Activated CD4-positive, alpha-beta T cell treated with anti-CD3 and anti-CD28 coated beads, Interleukin-2, amount 50 U/mL, for 1 hour (primary cell): ENCODE measurements at places on chromosomes 11 and 22.

- DNase-seq, result no peak
Measured at GRCh38 chr11:7272373-7272772, 20.7 kb downstream of the SYT9 start.

- DNase-seq, result no peak
Measured at GRCh38 chr11:11582011-11582701, 39.6 kb downstream of the GALNT18 start.

GRCh38 chr11:78935398-78936068 is 360.9 kb upstream of the NARS2 start:
- no peak for DNase-seq

DNA sequence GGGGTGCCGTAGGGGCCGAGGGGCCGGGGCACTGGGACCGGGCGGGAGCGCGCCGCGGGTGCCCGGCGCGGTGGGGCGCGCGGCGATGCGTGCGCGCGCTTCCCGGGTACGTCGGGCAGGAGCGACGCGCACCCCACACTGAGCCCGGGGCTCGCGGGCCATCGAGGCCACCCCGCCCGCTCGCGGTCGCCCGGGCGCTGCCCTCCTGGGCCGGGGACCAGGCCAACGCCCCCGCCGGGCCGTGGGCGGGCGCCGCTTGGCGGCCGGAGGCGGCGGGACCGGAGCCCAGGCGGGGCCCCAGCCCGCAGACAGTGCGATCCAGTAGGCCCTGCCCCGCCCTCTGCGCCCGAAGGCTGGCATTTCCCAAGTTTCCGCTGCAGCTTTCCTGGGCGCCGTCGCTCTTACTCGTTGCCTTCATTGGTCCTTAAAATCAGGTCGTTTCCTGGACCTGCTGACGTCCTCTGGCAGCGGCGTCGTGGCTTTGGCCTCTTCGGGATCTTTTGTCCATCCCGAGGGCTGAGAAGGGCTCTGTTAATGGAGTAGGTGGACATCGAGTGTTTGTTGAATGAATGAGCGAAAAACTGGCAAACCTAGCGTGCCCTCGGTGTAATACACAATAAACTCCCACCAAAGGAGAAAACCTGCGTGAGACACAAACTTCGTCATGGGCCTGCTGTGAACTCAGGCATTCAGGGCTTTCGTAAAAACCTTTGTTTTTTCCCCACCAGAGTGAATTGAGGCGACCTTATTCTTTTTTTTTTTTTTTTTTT is 638 bp downstream of the PARVA start:
- no peak for DNase-seq

DNA sequence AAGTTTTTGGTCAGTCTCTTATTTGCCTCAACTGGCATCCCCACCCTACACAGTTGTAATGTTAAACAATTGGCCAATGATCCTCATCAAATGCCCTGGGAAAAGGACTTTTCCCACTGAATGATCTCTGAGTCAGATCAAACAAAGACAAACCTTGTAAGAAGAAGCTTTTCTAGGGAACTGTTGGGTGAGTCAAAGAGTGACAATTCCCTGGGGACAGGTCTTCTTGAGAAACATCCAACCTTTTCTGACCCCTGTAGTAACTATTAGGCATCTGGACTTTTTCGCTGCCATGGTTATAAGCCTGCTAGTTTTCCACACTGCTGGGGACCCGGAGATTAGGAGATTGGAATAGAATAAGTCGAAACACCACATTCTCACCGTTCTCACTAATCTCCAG is 789.8 kb upstream of the API5 start:
- no peak for DNase-seq

DNA sequence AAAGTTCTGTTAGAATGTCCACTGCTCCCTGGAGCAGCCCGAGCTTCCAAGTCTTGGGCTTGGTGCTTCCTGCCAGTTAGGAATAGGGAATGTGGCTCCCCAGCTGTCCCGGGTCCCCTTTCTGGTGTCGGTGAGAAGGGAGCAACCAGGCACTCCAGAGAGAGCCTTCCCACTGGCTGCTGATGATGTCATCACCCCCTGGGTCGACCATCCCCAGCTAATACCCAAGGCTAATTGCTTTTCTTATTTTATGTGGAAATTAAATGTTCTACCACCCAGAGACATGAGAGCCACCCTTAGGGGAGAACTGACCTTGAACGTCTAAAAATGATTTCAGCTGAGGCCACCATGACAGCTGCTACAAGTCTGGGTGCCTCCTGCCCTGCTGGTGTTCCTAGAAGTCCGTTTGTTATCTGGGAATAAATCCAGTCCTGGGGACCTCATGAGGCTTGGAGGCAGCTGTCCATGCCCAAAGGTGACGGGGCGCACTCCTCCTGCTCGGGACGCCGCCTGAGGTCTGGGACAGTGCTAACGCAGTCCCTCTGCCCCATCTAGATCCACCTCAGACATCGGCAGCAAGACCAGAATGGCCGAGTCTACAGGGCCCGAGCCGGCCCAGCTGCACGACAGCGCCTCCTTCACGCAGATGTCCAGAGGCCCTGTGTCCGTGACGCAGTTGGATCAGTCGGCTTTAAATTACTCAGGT is 42.3 kb downstream of the C11orf91 start:
- DNase-seq, result no peak

GRCh38 chr11:97743205-97743742 is 1277.5 kb upstream of the CNTN5 start:
- no peak for DNase-seq

- DNase-seq, result no peak
Measured at GRCh38 chr22:48354096-48354495, 1473.6 kb downstream of the BRD1 start.

DNA sequence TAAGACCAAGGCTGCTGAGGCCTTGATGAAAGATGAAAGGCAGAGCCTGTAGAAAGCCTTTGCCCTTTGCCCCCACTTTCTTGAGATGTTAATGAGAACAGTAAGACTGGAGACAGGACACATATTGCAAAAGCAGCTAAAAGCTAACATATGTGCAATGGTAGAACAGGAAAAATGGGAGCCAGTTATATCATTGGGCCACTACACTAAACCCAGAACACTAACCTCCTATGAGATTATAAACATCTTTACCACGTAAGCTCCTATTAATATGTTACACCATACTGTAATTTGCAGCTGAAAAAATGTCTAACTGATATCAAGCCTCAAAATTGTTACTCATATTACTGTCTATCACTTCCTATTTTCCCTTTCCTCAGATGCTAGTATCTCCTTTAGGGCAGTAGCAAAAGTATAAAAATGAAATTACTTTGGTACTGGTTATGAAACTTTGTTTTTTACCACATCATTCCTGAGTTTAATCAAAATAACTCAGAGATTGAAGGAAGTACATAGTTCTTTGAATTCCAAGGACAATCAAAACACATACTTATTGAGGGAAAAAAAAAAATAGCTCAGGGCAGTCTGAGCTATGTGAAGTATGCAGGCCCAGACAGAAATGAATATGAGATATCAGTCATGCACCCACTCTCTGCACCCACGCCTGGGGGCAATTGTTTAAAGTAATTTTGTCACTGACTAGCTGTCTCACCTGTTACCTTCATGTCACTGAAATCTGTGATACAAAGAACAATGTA is 9.1 kb downstream of the HPS5 start:
- no peak for DNase-seq

- DNase-seq, result no peak
Measured at GRCh38 chr11:108620958-108621772, 27.6 kb upstream of the EXPH5 start.

- no peak for DNase-seq
Measured at GRCh38 chr11:111538407-111539114, 2.0 kb upstream of the LAYN start.

- no peak for DNase-seq
Measured at GRCh38 chr22:26845021-26845743, 187.8 kb downstream of the MIAT start.

GRCh38 chr11:63829823-63830489 is 9.0 kb upstream of the MARK2 start:
- DNase-seq, result no peak

DNA sequence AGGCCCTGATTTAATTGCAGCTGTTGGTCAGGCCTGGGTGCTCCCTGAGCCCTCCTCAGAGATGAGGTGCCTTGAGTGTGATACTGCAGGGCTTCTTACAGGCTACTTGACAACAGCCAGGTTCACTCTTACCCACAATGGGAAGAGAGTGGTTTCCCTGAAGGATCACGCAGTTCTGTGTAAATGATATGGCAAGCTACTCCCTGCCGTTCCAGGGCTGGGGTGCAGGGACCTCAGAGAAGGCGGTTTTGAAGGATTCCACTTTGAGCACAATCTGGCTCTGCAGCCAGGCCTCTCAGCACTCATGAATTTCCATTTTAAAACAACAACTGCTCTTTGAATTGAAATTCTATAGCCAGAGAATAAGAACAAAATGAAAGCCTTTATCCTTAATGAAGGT is 92.9 kb downstream of the SLC17A6 start:
- DNase-seq, result no peak

- DNase-seq, result no peak
Measured at GRCh38 chr11:121716060-121716459, 263.3 kb upstream of the SORL1-AS1 start.
